ENCODE measurements at places on chromosomes 12 and 14.

DNA sequence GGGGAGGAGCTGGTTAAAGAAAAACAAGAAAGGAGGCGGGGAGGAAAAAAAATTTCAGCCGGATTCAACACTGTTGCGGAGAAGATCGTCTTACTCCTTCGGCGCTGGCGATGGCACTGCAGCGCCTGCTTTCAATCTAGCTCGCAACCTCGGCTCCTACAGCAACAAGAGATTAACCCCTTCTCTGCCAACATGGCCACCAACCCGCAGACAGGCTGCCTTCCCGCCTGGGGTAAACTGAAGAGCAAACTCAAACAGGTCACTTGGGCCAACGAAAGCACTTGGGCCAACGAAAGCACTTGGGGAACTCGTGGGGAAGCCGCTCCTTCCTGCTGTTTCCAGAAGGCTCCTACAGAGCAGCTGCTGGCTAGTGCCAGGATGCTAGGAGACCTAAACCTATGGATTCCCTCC is 73.7 kb downstream of the CIT start:
- DNase-seq, result no peak

- DNase-seq, result peak; percentile 81
These were observed 50.9 kb upstream of the BICDL1 start for GRCh38 chr12:119938049-119938667.

GRCh38 chr14:24721775-24722174 is 87.8 kb upstream of the GZMB start:
- DNase-seq, result no peak

DNA sequence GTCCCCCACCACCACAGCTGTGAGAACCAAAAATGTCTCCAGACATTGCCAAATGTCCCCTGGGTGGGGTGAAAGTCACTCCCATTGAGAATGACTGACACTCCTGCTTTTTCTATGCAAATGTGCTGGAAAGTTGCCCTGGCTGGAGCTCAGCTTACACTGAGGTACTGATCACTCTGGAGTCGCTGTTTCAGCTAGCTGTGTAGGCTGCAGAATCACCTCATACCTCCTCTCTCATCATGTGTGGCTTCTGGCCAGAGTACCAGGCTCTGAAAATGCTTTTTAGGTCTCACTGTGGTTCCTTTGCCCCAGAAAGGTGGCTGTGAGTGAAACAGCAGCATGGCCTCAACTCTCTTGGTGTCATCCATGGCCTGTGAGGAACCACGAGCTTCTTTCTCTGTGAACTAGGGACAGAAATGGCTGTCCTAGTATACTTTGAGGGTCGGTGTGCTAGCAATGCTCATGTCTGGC is 414.4 kb downstream of the DPF3 start:
- DNase-seq, result no peak

- DNase-seq, result no peak
These were observed 9.2 kb upstream of the MYF6 start for GRCh38 chr12:80698256-80698655.

- DNase-seq, result no peak
These were observed 44.5 kb downstream of the NUAK1 start for GRCh38 chr12:106094304-106094703.

DNA sequence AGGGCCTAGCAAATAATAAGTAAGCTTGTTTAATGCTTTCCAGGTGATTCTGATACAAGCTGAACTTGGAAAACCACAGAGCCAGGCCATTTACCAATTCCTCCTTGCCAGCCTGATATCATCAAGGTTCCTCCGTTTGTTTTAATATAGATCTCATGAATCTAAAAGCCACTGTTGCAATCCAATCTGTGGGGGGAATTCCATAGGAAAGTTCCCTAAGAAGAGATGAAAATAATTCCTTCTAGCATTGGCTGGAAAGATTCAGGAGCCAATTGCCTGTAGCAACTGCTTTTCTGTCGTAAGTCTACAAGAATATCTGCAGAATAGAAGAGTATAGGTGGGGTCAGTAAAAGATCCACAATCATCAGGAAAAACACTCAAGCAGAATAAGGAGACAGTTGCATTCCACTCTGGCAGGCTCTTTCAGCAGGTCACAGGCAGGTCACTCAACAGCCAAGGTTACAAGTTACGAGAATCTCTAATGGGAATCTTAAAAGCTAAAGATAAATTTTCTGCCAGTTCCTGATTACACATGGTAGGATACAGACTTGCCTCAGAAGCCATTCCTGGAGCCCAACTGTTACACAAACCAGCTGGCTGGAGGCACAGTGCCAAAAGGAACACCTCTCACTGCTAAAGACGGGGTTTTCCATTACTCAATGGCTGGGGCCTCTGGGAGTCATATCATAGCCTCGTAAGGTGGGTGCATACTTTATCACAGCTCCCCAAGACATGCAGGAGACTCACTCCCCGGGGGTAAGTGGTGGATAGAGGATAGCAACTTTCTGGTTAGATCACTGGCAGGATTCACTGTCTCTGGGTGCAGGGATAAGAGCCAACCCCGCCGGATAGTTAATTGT is 43.6 kb downstream of the FGD6 start:
- DNase-seq, result peak; percentile 85

GRCh38 chr12:5473076-5473782 is 41.3 kb downstream of the NTF3 start:
- DNase-seq, result peak; percentile 47

- DNase-seq, result no peak
These were observed 88.4 kb downstream of the LIN7A start for GRCh38 chr12:80849337-80849736.

DNA sequence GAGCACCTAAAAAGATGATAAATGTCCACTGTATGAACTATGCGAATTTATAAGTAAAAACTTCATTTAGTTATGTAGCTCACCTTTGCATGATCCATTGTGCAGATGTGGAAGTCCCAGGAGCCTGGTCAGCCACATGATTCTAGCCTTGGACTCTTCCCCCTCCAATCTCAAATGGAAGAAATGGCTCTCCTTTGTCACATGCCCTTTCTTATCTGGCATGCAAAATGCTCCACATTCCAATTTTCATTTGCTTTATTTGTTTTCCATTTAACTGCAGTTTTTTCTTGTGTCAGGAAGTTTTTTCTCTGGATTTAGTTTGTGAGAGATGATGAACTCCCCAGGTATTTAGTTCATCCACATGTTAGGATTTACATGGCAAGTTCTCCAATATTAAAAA is 73.8 kb downstream of the DYRK2 start:
- DNase-seq, result no peak

- peak; percentile 64 for DNase-seq
These were observed 41.6 kb downstream of the FBXO21 start for GRCh38 chr12:117148642-117149041.

- DNase-seq, result no peak
These were observed 31.0 kb upstream of the GRIP1 start for GRCh38 chr12:66709893-66710292.

Data from dermis blood vessel endothelial cell (primary cell).